ENCODE measurements at places on chromosomes 6 and 20.

GRCh38 chr6:54426995-54427394 lies 118.8 kb downstream of the TINAG start:
- DNase-seq = peak; percentile 36

- no peak for DNase-seq
Observed at GRCh38 chr20:34452281-34452982, 63.8 kb upstream of the DYNLRB1 start.

- no peak for DNase-seq
Observed at GRCh38 chr20:61640131-61640870, 388.2 kb downstream of the CDH4 start.

GRCh38 chr6:30689022-30689865 lies 1.5 kb downstream of the NRM start:
- no peak for DNase-seq

DNA sequence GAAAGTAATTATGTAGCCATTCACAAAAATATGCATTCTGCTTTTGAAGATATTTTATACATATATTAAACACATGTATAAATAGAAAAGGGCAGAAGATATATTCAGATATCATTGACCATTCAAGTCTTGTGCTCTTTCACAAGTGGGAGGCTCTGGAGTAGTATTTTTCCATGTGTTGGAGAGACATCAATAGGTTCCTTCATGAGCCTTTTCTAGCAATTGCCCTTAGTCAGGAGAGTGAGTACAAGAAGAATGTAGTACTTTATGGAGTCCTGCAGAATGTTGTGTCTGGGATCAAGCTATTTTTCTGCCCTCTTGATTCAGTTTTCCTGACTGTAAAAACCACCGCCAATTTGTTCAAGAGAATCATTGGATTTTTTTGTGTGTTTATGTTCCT lies 117.9 kb downstream of the LRRC1 start:
- no peak for DNase-seq

DNA sequence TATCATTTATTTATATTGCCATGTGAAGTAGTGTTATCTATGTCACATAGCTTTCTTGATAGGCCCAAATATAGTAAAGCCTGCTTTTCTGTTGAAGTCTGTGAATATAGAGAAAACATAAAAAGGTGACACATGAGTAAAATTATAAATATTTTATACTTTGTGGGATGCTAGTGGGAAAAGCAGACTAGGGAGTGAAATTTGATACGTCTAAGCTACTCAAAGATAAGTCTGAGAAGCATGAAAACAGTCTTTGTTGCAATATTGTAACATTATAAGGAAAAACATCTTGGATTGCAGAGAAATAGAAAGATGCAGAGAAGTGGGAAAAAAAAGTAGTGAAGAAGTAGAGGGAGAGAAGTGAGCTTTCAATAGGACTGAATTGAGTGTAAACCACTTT lies 75.4 kb downstream of the ZNF292 start:
- DNase-seq = no peak

- DNase-seq = no peak
Observed at GRCh38 chr6:167794161-167795157, 32.3 kb upstream of the AFDN start.

DNA sequence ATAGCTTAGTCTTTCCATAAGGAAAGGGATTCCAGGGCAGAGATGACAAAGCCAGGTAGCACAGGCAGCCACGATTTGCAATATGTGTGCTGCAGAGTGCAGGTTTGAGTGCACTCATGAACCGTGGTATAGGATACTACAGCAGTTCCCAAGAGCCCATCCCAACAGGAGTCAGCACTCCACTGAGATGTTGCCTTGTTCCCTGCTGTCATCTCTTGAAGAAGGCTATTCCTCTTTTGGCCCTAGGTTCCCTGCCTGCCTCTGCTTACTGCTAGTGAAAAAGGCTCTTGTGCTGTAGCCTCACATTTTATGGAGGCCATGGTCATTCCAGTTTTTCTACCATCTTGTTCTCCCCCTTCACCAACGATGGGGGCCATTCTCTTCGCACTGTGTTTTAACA lies 40.2 kb downstream of the RALY start:
- no peak for DNase-seq
